ENCODE measurements at places on chromosomes 16 and 17.

DNA sequence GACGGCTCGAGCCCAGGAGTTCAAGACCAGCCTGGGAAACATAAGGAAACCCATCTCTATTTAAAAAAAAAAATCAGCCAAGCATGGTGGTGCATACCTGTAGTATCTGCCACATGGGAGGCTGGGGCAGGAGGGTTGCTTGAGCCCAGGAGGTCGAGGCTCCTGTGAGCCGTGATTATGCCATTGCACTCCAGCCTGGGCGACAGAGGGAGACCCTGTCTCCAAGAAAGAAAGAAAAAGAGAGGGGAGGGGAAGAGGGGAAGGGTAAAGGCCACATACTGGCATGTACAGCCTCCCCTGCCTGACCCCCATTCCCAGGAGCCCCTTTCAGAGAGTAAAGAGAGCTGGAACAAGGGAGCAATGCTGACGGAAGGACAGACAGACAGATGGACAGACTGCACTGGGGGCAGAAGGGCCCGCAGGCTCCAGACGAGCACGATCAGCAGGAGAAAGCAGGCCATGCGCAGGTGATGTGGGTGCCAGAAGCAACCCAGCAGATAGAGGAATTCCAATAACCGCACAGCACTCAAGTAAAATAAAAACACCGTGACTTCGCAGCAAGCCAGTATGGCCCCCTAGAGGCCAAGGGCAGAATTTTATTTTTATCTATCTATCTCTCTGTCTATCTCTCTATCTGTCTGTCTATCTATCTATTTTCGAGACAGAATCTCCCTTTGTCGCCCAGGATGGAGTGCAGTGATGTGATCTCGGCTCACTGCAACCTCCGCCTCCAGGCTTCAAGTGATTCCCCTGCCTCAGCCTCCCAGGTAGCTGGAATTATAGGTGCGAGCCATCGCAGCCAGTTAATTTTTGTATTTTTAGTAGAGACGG is 27.1 kb upstream of the SNN start:
- DNase-seq = peak; percentile 60

DNA sequence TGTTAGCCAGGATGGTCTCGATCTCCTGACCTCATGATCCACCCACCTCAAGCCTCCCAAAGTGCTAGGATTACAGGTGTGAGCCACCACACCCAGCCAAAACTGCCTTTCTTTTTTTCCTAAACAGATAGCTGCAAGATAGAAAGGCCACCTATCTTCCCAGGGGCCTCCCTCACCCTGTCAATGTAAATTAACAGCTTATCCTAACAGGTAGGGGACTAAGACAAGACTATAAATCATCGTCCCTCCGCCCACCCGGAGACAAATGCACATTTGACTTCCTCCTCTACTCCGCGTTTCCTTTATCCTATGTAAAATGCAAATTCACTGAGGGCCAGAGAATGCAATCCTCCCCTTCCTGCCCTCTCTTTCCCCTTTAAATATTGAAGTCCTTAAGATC is 71.4 kb downstream of the MARF1 start:
- no peak for DNase-seq

DNA sequence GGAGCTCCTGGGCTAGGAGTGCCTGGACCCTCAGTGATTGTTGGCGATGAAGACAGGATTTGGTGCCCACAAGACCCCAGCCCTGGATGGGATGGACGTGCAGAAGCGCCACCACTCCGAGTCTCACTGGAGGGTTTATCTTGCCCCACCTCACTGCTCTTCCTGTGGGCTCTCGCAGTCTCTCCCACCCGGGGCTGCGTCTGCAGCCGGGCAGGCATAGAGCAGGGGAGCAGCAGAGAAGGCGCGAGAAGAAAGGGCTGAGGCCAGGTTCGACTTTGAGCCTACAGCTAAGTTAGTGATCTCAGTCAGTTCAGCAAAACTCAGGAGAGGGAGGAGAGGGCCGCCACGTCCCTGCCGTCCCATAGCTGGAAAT is 6.6 kb downstream of the UBE2I start:
- no peak for DNase-seq

DNA sequence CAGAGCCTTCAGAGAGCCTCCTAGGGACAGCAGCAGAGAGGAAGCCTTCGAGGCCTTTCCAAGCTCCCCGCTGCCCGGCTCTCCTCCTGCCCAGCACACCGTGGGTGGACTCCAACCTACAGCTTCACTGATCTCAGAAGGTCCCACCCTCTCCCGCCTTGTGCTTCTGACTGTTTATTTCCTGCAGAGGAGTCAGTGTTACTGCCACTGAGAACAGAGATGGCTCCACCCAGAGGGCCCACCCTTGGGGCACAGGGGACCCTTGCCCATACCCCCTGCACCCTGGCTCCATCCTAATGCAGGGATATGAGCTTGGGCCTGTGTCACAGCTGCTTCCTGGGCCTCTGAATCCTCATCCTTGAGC is 52.8 kb upstream of the TOB1 start:
- DNase-seq = no peak

DNA sequence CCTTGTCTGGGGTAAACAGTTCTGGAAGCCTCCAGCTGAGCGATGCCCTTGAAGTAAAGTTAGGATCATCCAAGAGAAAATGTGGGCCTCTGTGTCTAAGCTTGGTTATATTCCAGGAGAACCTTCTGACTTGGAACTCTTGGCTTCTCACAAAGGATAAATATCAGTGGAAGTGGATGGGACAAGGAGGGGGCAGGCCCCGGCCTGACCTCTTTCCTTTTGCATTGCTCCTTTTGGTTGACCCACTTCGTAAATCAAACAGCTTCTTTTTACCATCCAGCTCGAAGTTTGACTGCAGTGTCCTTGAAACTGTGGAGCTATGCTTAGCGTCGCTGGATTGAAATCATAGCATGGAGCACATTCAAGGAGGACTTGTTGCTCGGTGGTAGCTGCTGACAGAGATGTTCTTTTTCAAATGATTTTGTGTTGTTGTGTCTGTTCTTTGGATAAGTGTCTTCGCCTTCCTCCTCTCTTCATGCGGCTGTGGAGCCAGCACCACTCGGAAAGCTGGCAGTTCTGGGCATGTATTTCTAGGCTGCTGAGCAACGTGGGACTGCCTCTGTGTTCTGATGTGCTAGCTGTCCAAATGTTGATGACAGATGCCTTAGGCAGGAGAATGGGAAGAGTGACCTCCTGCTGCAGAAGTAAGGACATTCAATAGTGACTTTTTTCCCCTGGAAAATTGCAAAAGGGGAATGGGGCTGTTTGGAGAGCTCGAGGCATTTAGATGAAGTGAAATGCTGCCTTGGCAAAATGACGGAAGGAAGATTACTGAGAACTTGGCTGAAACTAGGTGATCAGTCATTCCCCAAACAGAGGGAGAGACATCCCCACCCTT is 4.5 kb downstream of the MINK1 start:
- no peak for DNase-seq

DNA sequence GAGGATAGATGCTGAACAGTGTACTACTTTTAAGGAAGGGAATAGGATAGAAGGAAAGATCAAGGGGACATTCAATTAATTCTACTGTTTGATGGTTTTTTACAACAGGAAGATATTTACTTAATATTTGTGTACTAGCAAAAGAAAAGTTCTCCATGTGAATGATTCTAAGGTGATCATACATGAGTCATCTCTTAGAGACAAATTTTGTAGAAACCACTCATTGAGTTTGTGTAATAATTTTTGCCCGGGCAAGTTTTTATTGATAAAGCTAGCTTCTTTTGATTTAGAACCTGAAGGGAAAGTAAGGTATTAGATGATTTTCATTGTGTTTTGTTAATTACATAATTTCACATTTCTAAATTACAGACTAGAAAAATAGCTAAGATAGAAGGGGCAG is 172.8 kb upstream of the PSMD7 start:
- no peak for DNase-seq

GRCh38 chr17:56976941-56977608 is 856 bp upstream of the SCPEP1 start:
- no peak for DNase-seq

DNA sequence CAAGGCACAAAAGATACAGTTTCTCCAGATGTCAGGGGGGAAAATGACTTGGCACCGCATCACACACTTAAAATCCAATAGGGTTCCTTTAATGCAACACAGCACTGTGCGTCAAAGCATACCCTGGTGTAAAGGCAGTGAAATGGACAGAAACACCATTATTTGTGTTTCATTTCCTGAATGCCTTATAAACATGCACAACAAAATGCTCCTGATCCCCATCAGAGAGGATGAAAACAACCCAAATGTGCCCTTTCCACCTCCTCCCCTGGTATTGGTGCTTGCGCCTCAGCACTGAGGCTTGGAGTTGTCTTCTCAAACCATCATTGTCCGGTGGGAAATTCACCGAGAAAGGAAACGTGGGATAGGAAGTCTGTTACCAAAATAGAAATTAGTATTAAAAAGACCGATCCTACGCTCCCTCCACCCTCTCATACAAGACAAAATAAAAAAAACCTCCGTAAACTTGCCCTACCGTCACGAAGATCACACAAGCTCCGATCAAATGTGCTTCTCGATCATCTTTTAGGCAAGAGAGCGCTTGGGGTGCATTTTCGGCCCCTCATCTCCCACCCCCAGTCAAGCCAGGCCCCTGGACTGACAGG is 722 bp downstream of the CDC27 start:
- DNase-seq = no peak

DNA sequence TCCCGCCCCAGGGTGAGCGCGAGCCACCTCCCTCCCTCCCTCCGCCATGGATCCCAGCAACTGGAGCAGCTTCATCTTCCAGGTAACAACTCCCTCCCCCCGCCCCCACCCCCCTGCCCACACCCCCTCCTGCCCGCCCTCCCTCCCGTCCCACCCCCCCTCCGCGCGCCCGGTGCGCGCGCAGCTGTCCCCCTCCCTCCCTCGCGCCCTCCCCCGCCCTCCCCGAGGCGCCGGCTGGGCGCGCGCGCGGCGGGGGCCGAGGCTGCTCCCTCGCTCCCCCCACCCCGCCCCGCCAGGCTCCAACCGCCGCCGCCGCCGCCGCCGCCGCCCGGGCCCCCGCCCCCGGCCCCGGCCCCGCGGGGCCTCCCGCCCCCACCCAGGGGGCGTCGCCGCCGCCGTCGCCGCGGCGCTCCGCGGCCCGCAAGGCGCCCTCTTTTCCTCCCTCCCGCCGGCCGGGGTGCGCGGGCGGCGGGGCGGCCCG is at the start of gene MAZ:
TSS of gene MAZ (plus strand) at position 431 of the 481 bp plus-strand sequence. CDS start 173 bp downstream, outside the sequence.
- no peak for DNase-seq

GRCh38 chr17:44765965-44766364 is 7.2 kb downstream of the ADAM11 start:
- DNase-seq = no peak

DNA sequence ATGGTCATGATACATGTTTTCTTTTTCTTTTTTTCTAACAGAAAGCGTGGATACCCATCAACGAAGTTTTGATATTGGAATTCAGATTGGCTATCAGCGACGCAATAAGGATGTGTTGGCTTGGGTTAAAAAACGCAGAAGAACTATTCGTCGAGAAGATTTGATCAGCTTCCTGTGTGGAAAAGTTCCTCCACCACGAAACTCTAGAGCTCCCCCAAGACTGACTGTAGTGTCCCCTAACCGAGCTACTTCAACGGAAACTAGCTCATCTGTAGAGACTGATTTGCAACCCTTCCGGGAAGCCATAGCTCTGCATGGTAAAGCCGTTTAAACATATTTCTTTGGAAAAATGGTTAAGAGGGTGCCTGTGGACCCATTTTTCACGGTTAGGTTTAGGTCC is 11.5 kb downstream of the HAPSTR1 start:
- DNase-seq = no peak

DNA sequence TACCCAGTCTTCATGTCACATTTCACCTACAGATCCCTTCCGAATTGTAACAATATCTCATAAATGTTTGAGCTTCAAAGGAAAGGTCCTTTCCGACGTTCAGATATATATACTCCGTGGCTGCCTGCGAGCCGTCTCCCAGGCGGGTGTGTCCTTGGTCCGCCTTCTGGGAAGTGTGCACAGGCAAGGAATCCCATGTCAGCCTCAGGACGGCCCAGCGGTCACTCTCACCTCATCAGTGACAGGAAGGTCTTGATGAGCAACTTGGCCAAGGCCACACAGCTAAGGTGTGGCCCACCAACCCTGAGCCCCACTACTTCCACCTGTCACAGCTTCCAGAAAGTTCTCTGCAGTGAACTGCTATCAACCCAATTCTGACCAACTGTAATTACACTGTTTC is 4.3 kb downstream of the LMF1 start:
- no peak for DNase-seq
